ENCODE measurements at places on chromosomes 3 and 15.

GRCh38 chr15:60660290-60661051, 181.5 kb upstream of the ICE2 start:
- DNase-seq: no peak

DNA sequence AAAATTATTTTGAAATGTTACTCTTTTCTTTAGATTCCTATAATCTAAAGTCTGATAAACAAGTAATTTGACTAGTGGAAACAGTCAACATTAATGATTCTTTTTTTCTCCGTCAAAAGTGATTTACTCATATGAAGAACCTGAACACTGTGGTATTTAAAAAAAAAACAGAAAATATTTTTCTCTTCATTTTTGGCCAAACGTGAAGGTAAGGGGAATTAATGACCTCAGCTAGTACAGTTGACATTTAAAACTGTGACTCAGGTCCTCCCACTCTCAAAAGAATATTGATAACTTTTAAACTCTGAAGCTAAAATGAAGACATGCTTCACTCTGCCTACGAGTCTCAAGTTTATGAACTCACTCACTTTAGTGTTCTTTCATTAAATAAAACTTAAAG, 34.5 kb downstream of the TIGIT start:
- no peak for DNase-seq

- DNase-seq: peak; percentile 25
These were observed 57.0 kb upstream of the MCTP2 start for GRCh38 chr15:94174399-94174802.

DNA sequence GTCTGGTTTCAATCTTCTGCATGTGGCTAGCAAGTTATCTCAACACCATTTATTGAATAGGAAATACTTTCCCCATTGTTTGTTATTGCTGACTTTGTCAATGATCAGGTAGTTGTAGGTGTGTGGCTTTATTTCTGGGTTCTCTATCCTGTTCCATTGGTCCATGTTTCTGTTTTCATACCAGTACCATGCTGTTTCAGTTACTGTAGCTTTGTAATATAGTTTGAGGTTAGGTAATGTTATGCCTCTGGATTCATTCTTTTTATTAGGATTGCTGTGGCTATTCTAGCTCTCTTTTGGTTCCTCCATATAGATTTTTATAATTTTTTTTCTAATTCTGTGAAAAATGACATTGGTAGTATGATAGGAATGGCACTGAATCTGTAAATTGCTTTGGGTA, 58.3 kb downstream of the LRRC49 start:
- DNase-seq: no peak
